ENCODE measurements at places on chromosomes 7 and 10.

- no peak for DNase-seq
Measured at GRCh38 chr7:155345490-155345889, 47.8 kb downstream of the INSIG1 start.

GRCh38 chr7:140027858-140028257 is 34.9 kb downstream of the PARP12 start:
- DNase-seq: no peak

DNA sequence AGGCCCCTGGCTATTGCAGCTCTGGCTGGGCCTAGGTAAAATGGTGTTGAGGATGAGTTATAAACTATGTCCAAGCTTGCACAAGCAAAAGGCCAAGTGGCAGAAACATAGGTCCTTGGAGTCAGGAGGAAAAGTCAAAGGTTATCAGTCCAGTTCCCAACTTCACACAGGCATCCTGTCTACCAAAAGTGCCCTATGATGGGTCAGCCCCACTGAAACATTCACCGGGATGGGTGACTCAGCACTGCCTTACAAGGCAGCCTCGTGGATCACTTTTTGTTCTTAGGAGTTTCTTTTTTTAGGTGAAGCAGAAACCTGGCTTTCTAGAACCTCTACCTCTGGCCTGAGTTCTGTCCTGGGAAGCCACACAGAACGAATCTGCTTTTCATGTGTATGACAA is 158.8 kb upstream of the LYZL2 start:
- DNase-seq: no peak

DNA sequence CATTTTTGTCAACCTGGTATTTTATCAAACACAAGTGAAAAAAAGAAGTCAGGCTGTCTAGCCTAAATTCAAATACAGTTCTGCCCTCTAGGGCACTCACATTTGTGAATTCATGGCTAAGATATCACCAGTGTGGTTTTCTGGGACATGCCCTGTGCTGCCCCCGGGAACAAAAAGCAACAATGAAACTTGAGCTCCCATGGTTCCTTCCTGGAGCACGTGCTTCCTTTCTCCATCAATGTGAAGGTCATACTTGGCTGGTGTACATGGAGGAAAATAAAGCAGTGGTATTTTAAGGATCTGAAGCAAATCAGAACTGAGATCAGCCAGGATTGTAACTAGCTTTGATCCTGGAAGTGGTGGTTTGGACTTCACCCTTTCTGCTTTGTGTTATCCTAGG is 128.9 kb upstream of the FRMD4A start:
- DNase-seq: no peak

- DNase-seq: no peak
Measured at GRCh38 chr10:48607356-48608278, 2.7 kb upstream of the ARHGAP22 start.

Measured in urinary bladder (tissue), 4 donors.